ENCODE measurements at places on chromosomes 11 and 22.

DNA sequence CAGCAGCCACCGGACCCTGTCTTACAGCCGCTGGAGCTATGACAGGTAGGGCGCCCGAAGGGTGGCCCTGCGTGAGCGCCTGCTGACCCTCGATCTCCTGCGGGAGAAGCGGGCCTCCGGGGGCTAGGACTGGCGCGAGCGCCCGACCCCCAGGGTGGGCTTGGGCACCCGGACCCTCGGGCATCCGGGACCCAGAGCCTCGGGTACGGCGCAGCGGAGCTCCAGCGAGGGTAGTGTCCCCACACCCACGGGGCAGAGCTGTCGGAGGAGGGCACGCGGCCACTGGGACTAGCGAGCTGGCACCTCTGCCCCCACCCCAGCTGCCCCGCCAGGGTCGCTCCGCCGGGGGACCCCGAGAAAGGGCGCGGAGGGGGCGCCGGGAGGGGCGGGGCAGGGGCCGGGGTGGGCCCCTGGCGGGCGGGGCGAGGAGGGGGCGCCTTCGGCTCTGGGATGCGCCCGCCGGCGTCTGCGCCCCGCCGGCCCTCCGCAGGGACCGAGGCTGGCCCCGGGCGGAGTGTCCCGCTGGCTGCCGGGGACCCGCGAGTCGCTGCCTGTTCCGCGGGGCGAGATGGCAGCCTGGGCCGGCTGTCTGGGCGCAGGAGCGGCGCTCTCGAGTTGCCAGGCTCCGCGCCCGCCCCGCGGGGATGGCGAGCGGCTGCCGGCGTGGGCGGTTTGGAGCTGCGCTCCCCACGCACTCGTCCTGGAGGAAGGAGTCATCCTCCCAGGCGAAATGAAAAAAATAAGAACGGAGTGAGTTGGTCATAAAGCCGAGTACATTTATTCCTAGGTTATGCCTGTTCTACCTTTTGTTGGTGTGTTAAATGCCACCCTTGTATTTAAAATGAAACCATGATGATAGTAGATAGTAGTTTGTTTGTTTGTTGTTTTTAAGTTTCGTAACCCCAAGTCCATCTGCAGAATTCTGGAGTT is 32.4 kb downstream of the EIF3F start:
- peak; percentile 18 for DNase-seq

GRCh38 chr11:441418-442274 is at the start of gene ANO9:
Gene ANO9, minus strand, starts transcription at chr11:442011. Its CDS starts 85 bp downstream, at chr11:441926.
- DNase-seq: no peak

GRCh38 chr11:132334769-132335280 is 964.4 kb downstream of the NTM start:
- no peak for DNase-seq

- no peak for DNase-seq
Observed at GRCh38 chr22:32625985-32626384, 151.4 kb downstream of the FBXO7 start.

GRCh38 chr11:44809283-44809682 is 82.5 kb downstream of the TSPAN18 start:
- no peak for DNase-seq

- DNase-seq: no peak
Observed at GRCh38 chr11:86805873-86806310, 5.5 kb downstream of the PRSS23 start.

DNA sequence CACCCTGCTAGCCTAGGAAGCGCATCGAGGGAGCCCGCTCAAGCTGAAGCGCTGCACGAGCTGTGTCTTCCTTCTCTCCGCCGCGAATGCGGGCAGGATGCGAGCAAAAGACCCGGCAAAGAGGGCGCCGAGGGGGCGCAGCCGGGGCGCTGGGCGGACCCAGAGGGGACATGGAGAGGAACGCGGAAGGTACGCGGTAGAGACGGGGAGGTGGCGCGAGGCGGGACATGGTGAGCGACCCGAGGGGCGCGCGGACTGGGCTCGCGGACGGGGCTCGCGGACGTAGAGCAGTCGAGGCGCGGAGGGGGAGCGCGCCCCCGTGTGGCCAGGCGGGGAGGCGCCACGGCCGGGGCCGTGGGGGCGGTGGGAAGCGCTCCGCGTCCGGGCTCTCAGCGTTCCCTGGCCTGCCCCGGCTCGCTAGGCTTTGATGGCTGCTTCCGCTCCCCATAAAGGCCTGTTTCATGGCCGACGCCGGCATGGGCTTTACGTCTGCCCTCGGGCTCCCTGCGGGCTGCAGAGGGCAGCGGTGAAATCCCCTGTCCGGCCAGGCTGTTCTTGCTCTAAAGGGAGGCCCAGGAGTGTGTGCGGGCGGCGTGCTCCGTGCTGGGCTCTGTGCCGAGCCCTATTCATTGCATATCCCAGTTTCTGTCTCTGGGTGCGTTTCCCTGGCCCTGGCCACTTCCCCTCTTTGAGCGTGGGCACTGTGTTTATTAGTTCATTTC is 31.2 kb upstream of the TRIM29 start:
- DNase-seq: peak; percentile 36

GRCh38 chr22:48744283-48744641 is 1083.4 kb downstream of the BRD1 start:
- DNase-seq: no peak

- no peak for DNase-seq
Observed at GRCh38 chr22:26722159-26722558, 64.8 kb downstream of the MIAT start.

DNA sequence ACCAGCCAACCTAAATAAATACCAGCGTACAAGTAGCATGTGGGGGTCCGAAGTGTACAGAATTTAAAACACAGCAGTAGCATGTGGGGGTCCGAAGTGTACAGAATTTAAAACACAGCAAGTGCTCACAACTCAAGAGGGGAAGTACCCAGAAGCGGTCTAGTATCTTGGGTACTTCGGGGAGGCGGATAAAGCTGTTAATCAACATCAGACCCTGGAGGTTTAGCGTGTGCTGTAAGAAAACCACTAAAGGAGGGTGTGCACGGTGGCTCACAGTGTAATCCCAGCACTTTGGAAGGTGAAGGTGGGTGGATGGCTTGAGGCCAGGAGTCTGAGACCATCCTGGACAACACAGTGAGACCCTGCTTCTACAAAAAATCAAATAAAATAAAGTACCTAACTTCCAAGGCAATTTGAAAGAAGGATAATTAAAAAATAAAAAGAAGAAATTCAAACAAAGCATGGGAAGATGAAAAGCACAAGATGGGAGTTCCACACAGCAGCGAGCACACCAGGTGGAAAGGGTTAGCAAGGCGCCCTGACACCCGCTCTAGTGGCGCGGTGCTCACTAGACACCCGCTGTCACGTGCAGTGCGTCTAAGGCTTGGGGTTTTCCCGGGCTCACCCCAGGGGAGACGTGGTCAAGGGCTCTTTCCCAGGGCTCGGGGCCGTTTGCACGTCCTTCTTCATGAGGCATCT is 35.0 kb upstream of the MOB2 start:
- no peak for DNase-seq

- DNase-seq: no peak
Observed at GRCh38 chr22:49044091-49044490, 783.6 kb downstream of the BRD1 start.

GRCh38 chr11:17748044-17748443 is 13.5 kb downstream of the KCNC1 start:
- no peak for DNase-seq

GRCh38 chr11:120200677-120201076 is 10.2 kb upstream of the OAF start:
- DNase-seq: no peak

DNA sequence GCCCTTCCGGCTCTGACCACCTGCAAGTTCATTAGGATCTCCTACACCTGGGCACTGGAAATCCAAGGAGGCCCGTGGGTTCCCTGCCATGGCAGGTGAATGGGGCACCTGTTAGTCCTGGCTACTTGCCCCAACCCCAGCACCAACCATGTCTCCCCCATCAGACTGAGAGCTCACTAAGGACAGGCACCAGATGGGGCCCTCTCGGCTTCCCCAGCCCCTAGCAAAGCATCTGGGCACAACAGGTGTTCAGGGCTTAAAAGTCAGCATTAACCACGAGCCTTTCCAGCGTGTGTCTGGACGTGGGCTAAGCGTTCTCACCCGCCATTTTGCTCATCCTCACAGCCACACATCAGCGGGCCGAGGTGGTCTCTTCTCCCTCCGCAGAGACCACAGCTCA is 2.2 kb downstream of the SULT4A1 start:
- DNase-seq: no peak

- DNase-seq: no peak
Observed at GRCh38 chr11:92707665-92708064, 261.8 kb upstream of the MTNR1B start.

DNA sequence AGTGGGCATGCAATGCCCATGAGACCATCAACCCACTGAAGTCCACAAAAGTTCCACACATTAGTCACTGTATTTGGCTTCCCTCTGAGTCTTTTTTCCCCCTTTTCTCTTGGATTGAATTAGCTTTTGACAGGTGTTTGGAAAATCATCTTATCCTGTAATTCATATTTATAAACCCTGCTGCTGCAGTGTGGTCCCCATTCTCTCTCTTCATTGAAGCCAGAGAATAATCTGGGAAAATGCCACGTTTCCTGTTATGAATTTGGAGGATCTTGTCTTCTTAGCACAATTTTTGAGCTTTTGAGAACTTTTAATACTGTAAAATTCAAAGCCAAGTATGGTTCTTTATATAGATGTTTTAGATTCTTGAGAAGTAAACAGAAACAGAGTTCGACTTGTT is 84.8 kb downstream of the UVRAG start:
- DNase-seq: no peak

Measured in hypothalamus (tissue), 51 donors.